ENCODE measurements at places on chromosomes 3 and 15.

GRCh38 chr15:59931646-59932261, 72.4 kb upstream of the FOXB1 start:
- DNase-seq, result no peak

GRCh38 chr3:141178551-141178950, 53.1 kb upstream of the PXYLP1 start:
- no peak for DNase-seq

DNA sequence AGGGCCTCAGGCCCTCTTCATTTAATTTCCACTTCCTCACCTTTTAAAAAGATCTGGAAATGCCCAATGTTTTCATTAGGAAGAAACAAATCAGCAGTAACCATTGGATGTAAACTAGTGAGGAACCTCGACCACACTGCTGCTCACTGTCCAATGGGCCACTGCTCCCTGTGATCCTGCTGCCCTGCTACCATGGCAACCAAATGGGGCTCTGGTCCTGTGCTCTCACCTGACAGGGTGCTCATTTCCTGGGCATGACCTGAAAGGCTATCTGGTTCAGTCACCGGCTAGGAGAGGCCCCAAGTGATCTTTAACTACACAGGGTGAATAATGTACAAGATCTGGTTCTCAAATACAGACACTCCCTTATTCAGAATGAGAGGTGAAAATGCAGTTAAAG, 54.6 kb downstream of the ARHGEF3 start:
- DNase-seq, result no peak

DNA sequence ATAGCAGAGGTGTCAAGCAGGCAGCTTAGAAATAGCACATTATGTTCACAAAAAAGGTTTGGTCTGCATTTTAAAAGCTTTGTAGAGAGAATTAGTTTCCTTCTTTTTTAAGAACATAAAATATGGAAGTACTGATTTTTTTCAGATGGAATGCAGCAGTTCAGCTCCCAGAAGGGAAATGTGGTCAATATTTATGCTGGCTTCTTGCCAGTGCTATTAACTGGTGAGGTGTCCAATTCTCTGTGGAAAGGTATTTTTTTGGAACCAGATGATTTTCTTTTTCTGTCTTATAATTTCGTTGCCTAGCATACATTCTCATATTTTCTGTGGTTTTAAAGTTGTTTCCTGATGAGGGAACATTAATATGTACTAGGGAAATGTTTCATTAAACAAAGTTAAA, 211.4 kb upstream of the ZNF385D start:
- peak; percentile 6 for DNase-seq

DNA sequence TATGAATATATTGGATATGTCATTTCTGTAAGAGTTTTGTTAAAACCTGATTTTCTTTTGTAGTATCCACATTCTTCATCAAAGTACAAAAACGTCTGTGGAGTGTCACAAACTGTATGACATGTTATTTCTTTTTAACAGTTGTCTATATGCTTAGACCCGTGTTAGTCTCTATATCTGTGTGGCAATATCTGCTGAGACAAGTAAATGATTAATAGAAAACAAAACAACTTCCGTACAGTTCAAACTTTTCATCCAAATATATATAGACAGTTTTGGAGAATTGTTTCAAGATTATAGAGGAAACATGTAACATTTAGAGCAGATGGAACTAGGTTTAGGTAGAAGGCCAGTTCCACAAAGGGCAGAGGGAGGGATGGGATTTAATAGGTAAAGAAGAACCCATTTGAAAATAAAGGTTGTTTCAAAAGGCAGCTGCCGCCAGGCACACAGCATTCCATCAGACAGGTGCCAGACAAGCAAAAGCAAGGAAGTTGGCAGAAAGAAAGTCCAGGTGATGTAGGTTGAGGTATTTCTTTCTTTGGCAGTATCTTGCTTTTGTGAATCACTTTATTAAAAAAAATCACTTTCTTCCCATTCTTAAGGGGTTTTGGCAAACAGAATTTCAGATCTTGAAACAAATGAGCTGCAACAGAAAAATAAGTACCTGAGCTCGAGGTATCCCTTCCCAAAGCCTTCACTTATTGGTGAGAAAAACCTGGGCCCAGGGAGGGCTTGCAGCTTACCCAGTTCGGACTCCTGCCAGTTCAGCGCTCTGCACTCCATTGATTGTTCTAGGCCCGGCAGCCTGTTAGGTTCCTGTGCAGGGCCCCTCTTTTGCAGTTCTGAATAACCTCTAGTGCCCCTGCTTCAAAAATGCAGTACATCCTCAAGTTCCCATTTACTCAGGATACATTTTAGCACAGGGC, 49.0 kb downstream of the LRRN1 start:
- peak; percentile 6 for DNase-seq
